Sigmoid colon (tissue), 7 donors: ENCODE measurements at places on chromosomes 6 and 20. TPM values are rescaled to one million over a fixed set of nuclear protein-coding genes. Genes with fewer than 3 reads are reported as not detected.

Gene CLIC5
- total RNA-seq: 3.5 TPM

Gene C6orf163
- total RNA-seq: 3.0 TPM

Gene REM1
- 5.3 TPM for total RNA-seq

Gene EFCAB8
- 0.49 TPM for total RNA-seq

Gene ZNF831
- 0.27 TPM for total RNA-seq

Gene HLA-DQA1
- total RNA-seq: 1.4 TPM

Gene PNLDC1
- 0.71 TPM for total RNA-seq

Gene HCK
- total RNA-seq: 28.0 TPM

Gene GSTA3
- total RNA-seq: not detected

Gene IL20RA
- 0.71 TPM for total RNA-seq

Gene RARS2
- 20.7 TPM for total RNA-seq

DNA sequence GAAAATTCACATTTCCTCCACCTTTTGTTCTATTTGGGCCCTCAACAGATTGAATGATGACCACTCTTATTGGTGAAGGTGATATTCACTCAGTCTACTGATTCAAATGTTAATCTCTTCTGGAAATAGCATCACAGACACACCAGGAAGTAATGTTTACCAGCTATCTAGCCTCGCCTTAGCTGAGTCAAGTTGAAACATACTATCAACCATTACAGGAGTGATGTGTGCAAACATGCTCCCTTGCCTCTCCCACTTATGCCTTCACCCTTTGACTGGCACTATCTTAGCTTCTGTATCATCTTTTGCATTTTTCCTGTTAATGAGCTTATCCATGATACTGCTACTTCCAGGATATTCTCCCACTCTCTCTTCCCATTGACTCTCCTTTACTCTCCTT lies 191.9 kb downstream of the CENPW start:
- DNase-seq: no peak

DNA sequence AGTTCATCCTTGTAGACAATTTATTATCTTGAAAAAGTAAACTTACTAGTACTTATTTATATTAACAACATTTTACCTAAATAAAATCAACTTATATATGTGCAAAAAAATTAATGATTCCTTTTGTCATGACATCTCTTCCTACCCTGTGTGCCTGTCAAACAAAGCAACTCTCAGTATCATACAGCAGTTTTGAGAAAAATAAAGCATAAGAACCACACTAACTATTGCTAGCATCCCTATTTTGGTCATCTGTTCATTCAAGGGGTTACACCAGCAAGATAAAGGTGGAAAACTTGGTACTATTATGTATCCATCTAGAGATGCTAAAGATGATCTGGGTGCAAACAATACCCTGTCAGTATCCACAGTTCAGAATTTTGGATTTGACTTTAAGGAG lies 7.4 kb upstream of the HLA-DRB1 start:
- no peak for DNase-seq

- DNase-seq: no peak
These were observed 507 bp upstream of the CST4 start for GRCh38 chr20:23689399-23689690.

DNA sequence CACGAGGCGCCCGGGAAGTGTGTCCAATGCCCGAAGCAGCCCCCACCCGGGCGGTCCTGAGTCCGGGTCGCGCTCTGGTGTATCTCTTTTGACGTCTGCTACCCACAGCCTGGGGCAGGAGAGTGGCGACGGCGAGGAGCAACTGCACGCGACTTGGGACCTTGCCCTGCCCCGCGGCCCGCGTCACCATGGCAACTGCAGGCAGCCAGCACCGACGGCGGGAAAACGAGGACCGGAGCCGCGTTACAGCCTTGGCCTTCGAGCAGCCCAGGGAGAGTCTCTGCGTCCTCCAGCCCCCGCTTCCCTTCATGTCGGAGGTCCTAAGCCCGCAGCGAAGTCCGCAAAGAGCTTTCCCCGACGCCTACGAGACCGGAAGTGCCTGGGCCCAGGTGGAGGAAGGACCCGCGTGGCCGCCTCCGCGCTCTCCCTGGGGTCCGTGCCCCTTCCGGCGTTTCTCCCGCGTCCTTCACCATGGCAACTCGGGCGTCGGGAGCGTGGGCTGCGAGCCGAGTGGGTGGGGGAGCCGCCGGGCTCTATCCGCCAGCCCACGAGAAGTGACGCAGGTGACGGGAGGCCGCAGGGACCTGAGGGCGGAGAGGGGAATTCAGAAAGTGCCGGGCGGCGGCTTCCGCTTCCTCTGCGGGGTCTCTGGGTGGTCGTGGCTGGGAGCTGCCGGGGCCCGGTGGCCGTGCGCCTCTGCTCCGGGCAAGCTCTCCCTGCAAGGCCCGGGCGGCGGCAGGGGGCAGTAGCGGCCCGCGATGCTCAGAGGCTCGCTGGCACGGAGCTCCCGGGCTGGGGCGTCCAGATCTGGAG lies 88.6 kb upstream of the TGM3 start:
- DNase-seq: peak; percentile 79

DNA sequence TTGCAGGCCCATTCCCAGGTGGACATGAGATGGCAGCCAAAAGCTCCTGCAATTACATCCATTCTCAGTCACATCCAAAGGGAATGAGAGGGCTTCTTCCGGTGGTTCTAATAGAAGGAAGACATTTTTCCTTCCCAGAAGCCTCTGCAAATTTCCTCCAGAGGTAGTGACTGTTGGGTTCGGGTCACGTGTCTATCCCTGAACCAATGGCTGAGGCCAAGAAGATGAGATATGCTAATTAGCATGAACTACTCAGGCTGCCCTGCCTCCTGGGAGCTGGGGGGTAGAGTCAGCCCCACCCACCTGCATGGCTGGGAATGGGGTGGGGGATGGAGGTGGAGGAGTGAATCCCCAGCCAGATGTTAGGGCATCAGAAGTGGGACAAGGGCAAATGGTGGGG lies 61.3 kb upstream of the IYD start:
- no peak for DNase-seq

- DNase-seq: no peak
These were observed 45.0 kb upstream of the FUCA2 start for GRCh38 chr6:143556529-143556928.

DNA sequence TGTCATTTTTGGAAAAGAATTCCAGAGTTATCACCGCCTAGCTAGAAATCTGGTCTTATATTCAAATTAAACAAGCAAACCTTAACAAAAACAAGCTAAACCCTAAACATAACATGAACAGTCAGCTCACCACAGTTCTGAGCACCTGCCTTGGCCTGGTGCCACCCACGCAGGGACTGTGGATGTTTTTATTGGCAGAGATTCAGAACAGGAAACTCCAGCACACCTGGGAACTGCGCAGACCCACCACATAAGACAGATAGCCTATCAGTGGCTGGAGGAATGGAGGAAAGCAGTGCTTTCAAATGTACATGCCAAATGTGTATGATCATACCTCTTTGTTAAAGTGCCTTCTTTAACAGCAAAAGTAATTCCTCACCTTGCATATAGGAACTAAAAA lies 8.9 kb downstream of the SLC16A10 start:
- DNase-seq: no peak

GRCh38 chr20:37525810-37526209 lies 1.9 kb downstream of the BLCAP start:
- no peak for DNase-seq

- DNase-seq: no peak
These were observed 229.3 kb downstream of the TMEM242 start for GRCh38 chr6:157094038-157094437.

GRCh38 chr20:48563191-48563870 lies 264.5 kb downstream of the PREX1 start:
- DNase-seq: no peak

GRCh38 chr6:96522465-96523009 lies 931 bp downstream of the UFL1 start:
- DNase-seq: no peak

GRCh38 chr6:112372226-112372806 lies 25.2 kb downstream of the RFPL4B start:
- DNase-seq: no peak

GRCh38 chr6:15630202-15630601 lies 32.6 kb downstream of the DTNBP1 start:
- no peak for DNase-seq

DNA sequence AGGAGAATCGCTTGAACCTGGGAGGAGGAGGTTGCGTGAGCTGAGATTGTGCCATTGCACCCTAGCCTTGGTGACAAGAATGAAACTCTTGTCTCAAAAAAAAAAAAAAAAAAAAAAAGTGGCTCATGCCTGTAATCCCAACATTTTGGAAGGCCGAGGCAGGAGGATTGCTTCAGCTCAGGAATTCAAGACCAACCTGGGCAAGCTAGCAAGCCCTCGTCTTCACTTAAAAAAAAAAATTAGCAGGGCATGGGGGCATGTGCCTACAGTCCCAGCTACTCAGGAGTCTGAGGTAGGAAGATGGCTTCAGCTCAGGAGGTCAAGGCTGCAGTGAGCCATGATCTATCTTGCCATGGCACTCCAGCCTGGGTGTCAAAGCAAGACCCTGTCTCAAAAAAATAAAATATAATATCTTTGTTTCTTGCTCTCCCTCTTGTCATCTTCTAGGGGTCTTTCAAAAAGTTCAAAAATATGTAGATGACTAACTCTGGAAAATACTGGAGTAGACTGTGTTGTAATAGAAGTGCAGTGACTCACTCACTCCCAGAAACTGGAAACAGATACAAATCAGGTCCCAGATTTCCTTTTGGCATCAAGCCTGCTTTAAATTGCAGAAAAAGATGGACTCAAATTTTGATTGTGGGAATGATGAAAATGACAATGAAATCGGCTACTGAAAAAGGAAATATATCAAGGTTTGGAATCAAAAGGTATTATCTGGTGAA lies 2.8 kb upstream of the GINM1 start:
- DNase-seq: no peak

DNA sequence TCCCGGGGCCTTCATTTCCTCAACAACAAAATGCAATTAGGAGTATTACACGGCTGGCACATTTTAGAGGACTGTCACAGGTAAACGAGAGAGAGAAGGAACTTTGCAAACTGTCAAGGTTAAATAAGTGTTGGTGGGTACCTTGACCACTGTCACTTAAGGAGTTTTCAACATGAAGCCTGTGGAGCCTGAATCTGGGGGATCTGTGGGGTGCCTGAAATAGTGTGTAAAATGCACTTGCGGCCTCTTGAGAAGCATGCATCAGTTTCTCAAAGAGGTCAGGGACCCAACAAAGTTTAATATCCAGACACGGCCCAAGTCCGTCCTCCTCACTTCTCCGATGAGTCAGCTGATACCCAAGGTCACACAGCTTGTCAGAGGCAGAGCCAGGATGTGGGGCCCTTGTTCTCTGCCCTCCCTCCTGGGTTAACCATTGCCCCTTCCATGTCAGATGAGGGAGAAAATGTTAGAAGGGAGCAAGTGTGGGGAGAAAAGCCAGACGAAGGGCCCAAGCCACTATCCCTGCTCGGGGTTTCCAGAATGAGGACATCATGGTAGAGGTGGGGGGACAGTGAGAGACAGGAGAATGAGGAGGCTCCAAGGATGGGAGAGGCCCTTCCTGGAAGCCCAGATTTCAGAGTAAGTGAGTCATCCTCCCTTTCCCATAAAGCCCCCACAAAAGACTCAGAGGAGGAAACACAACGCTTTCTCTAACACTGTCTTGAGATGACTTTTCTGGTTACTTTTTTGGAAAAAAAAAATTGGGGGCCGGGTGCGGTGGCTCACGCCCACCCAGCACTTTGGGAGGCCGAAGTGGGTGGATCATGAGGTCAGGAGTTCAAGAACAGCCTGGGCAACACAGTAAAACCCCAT lies 42.2 kb downstream of the C6orf132 start:
- DNase-seq: no peak

- no peak for DNase-seq
These were observed 32.6 kb downstream of the SERPINB1 start for GRCh38 chr6:2809015-2809414.

- DNase-seq: peak; percentile 89
These were observed 4.4 kb upstream of the RPS21 start for GRCh38 chr20:62382306-62383198.

DNA sequence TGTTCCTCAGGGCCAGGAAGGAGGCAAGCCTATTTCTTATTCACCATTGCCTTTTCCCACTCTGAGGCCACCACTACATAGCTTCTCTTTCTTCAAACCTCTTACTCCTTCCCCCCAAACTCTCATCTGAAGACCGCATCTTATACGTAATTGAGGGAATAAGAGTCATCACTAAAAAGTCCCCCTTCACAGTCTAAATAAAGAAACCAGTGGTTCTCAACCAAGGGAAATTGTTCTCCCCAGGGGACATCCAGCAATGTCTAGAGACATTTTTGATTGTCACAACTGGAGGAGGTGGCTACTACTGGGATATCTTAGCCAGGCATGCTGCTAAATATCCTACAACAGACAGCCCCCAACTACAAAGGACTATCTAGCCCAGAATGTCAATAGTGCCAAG lies 327.6 kb upstream of the CNR1 start:
- DNase-seq: no peak

- no peak for DNase-seq
These were observed 59.3 kb downstream of the BTBD3 start for GRCh38 chr20:11976966-11977365.

DNA sequence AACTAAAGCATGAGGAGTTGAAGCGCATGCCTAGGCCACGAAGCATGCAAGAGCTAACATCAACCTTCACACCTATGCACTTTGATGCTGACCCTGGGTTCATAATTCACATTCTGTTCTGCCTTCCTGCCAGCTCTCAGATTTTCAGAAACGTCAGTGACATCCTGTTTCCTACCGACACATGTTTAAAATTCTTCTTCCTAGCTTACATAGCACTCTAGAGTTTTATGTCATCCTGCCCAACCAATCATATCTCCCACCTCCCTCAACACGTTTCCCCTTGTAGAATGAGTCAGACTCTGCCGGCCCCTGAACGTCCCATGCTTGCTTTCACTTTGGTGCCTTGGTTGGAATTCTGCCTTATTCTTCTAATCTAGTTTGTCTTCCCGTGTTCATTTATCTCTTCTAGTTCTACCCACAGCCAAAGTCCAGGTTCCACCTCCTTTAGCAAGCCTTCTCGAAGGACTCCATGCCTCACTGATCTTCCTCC lies 97.2 kb upstream of the MAP7 start:
- no peak for DNase-seq

DNA sequence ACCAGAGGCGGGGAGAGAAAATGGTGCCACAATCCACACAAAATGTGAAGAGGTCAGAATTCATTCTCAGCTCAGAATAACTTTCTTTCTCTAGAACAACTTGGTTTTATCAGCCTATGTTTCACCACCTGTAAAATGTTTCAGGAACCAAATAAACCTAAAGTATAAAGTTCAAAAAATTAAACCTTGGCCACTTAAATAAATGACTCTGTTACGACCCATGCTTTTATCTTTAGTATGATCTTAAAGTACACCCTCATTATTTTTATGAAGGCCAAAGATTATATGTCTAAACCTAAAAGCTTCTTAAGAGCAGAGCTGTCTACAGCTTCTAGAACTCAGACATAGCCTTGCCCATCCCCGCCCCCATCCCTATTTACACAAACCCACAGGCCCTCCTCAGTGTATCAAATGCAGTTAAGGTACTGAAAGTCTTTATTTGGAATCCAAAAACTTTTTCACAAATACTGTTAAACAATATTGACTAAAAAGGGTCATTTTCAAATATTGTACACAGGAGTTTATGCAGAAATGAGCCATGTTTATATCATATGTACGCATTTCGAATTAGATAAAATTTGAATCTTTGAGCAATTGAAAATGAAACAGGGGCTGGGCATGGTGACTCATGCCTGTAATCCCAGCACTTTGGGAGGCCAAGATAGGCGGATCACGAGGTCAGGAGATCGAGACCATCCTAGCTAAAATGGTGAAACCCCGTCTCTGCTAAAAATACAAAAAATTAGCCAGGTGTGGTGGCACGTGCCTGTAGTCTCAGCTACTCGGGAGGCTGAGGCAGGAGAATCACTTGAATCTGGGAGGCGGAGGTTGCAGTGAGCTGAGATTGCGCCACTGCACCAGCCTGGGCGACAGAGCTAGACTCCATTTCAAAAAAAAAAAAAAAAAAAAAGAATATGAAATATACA lies 5.7 kb upstream of the NHSL1 start:
- DNase-seq: no peak
